ENCODE measurements at places on chromosomes 12 and 14.
A peak's percentile ranks its signal among the peaks of the same experiment; 100 is the strongest.

- no peak for DNase-seq
Observed at GRCh38 chr14:44962334-44963043, 499 bp downstream of the TOGARAM1 start.

- peak; percentile 57 for DNase-seq
Observed at GRCh38 chr14:37172024-37172869, at the start of gene SLC25A21. TSS of gene SLC25A21 (minus strand) at chr14:37172606.

- DNase-seq: no peak
Observed at GRCh38 chr14:104697892-104698583, 8.6 kb downstream of the INF2 start.

- DNase-seq: no peak
Observed at GRCh38 chr12:31796270-31796951, 67.6 kb upstream of the AMN1 start.

- peak; percentile 9 for DNase-seq
Observed at GRCh38 chr12:3313675-3314663, 177.0 kb upstream of the PRMT8 start.

- DNase-seq: no peak
Observed at GRCh38 chr12:48977290-48978281, 536 bp upstream of the WNT1 start.

DNA sequence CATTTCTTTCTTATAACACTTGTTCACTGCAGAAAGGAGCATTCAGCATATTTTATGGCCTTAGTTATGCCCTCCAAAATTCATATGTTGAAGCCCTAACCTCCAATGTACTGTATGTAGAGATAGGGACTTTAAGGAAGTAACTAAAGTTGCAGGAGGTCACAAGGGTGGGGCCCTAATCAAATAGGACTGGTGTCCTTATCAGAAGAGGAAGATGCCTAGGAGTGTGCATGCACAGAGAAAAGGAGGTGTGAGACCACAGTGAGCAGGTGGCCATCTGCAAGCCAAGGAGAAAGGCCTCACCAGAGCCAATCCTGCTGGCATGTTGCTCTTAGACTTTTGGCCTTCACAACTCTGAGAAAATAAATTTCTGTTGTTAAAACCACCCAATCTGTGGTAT, 12.9 kb upstream of the E2F7 start:
- no peak for DNase-seq

- DNase-seq: no peak
Observed at GRCh38 chr14:24092110-24092504, 2.0 kb upstream of the PCK2 start.

- no peak for DNase-seq
Observed at GRCh38 chr14:58249611-58250010, 5.0 kb downstream of the PSMA3 start.

GRCh38 chr12:44247588-44247987, 411.7 kb downstream of the TMEM117 start:
- no peak for DNase-seq

DNA sequence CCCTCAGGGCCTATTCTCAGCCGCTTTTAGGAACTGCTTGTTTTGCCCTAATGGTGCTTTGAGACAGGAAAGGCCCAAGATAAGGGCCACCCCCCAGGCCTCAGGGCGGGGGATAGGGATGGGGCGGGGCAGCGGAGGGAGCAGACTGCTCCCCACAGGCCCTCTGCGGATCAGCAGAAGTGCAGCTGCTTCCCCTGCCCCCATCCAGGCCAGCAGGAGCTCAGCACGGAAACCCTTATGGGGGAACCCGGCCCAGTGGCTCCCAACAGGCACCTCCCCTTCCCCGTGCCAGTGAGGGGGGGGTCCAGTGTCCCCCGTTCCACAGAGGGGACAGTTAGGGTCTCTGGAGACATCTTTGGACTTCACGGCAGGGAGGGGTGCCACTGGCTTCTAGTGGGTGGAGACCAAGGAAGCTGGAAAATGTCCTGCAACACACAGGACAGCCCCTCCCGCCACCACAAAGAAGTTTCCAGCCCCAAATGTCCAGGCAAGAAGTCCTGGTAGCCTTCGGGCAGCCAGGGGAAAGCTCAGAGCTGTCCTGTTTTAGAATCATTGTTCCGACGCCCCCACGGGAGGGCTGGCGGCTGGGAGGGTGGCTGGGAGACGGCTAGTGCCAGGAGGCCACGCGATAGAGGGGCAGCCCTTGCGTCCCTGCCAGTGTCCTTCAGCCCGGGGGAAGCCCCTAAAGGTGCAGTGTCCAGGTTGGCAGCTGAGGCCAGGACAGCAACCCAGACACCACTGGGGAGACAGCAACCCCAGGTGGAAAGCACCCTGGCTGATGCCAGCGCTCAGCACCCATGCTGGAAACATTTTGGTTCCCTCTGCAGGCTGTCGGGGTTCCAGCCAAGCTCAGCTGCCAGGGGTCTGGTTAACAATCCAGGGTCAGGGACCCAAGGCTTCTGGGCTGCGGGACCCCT, 10.4 kb upstream of the GPR132 start:
- peak; percentile 79 for DNase-seq

DNA sequence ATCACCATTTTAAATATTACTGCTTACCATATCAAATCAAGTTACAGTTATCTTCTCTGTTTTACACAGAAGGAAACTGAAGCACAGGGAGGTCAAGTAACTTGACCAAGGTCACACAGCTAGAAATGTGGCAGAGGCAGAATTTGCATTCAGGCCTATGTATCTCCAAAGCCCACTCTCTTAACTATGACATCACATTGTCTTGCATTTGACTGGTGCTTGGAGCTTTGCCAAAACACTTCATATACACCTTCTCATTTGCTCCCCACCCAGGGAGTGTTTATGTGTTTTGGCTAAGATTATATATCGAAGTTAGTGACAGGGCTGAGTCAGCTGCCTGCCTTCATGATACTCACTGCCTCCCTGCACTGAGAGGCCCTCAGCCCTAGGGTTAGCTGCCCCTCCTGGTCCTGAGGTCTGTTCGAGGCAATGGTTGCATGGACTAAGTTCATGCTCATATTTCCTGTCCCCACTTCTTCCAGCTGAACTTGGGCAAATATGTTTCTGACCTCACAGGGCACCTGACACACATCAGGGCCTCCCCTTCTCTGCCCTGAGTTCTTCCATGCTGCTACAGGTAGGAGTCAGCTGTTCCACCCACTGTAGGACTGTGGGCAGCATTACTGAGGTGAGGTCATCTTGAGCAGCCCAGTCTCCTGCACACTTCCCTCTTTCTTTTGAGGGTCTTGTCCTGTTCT, 1.8 kb downstream of the GALNT6 start:
- DNase-seq: no peak

DNA sequence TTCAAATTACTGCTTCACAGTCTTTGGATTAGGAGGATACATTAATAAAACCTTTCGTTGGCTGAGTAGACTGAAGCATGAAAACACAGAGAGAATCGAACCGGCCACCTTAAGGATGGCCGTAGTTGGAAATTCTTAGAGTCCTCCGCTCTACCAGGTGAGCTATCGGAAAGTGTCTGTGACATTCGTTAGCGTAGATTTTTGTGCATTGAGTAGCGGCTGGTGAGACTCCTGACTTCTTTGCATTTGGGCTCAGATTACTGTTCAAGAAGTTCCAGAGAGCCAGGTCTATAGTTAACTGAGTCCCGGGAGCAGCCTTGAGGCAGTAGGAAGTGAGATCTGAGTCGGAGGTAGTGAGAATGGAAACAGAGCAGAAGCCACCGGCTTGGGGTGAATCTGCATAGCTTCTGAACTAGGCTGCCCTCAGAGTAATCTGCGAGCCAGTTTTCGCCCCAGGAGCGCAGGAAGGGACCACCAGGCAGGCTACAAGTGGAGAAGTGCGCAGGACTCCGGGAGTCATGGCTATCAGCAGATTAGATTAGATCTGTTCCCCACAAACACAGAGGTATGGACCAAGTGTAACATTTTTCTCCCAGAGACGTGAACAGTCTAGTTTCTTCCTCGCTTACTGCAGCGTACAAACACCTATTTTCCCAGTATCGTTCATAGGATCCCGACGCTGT, 11.0 kb downstream of the OR6S1 start:
- no peak for DNase-seq

DNA sequence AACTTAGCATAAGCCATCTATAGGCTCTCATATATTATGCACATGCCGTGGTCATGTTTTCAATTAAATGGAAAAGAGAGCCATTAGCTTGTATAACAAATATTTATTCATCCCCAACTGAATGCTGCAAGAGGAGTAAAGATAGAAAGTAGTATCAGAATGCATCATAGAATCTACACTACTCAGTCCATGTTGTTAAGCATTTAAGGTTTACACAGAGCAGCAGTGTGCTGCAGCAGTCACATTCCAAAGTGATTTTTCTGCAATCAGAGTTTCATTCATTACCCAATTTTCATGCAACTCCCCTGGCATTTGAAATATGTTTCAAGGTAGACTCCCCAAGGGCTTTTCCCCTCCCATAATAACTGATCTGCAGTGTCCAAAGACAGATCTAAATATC, 82.2 kb upstream of the LMO3 start:
- DNase-seq: no peak

- no peak for DNase-seq
Observed at GRCh38 chr14:51337520-51337919, 97.5 kb downstream of the TMX1 start.

DNA sequence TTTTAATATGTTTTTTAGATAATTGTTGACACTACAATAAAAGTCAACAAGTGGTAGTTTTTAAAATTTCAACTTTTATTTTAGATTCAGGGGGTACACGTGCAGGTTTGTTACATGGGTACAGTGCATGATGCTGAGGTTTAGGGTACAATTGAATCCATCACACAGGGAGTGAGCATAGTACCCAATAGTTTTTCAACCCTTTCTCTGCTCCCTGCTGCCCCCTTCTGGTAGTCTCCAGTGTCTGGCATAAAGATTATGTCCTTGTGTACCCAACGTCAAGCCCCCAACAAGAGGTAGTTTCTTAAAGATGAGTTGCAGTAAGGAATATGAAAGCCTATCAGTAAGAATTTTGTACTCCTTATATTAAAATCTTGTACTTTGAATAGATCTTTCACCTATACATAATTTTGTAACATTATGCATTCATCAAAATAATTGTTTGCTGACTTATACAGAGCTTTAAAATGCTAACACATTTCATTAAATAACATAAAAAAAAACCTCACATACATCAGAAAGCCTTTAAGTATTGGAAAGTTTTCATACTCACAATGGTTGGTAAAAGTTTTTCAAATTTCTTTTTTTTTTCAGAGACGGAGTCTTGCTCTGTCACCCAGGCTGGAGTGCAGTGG, 5.4 kb upstream of the RALGAPA1 start:
- DNase-seq: peak; percentile 66

DNA sequence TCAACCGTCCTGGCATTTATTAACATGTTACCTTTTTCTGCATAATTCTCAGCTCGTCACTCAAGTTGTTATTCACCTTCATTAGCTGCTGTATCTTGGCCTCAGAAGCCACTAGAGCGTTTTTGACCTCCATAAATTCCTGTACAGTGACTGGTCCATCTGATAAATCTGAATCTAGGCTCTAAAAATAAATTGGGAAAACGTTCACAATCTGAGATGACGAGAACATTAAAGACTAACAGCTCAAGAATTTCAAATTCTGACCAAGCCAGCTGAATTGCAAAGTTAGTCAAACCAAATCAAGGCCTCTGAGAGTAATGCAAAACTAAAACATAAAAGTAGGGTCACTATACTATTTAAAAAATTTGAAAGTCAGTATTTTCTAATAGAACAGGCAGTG, 45.0 kb downstream of the GIT2 start:
- DNase-seq: no peak

DNA sequence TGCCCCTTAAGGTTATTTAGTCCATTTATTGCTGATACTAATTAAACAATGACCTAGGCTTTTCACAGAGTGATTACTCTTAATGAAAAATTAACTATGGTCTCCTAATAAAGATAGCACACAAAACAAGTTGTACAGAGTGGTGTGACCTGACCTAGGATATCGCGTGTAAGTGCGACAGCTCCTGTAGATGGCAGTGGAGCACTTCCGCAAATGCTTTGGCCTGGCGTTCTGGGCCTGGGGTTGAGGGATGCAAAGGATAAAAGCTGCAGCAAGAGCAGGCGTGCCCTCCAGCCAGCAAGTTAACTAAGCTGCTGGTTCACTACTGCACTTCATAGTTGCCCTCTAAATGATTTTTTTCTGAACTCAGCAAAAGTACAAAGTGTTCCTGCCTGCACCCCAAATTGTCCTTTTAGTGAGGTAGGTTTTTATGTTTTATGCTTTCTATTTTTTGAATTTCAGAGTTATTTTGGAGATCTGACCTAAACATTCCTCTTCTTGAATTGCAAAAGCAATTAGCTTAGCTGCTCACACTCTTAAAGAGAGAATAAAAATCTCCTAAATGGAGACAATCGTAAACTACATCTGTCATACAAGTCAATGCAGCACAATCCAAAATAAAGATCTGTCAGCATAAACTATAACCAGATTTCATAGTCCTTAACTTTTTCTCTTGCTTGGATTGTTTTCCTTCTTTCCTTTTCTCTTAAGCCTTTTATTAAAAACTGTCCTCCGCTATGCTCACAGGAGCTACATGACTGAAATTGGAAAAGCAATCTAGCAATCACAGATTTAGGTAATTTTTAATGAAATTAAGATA, 379.6 kb downstream of the LRIG3 start:
- peak; percentile 11 for DNase-seq

GRCh38 chr14:100303179-100303578, 3.1 kb downstream of the SLC25A29 start:
- no peak for DNase-seq

DNA sequence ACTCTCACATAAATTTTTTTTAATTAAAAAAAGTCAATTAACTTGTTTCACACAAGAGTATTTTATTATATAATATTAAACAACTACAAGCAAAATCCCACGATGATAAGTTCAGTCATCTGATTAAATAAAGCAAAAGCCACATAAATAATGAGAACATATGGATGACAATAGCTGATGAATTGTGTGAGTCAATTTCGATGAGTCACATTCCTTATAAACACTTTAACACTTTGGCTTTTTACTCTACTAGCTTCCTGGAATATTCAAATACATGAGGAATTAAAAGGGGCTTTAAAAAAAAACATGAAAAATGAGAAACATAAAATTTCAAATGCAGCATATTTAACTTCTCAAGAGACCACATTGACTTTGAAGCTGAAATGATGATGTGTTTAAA, 95.3 kb downstream of the BCAT1 start:
- DNase-seq: no peak

- DNase-seq: no peak
Observed at GRCh38 chr12:53749986-53750811, 1.6 kb downstream of the CISTR start.

GRCh38 chr14:103453791-103454190, 68.6 kb downstream of the MARK3 start:
- no peak for DNase-seq

DNA sequence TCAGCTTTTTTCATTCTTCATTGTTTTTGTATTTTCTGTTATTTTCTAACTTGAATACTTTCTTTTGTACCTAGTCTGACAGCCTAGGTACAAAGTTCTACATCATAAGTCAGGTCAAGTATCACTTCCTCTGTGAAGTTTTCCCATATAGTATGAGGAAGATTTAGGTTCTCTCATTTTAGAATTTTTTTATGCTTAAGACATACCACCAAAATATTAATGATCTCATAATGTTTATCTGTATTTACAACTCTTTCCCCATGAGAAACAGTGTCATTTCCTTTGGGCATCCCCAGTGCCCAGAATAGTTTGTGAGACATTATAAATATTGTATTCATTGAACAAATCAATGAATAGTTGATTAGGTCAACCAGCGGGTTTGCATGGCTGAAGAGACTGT, 3.1 kb upstream of the ATF7IP start:
- no peak for DNase-seq

GRCh38 chr12:10025236-10025635, 5.2 kb upstream of the CLEC9A start:
- no peak for DNase-seq

GRCh38 chr14:104161602-104162367, 23.4 kb downstream of the KIF26A start:
- no peak for DNase-seq
